ENCODE measurements at places on chromosomes 13 and 19. TPM values are rescaled to one million over a fixed set of nuclear protein-coding genes. Genes with fewer than 3 reads are reported as not detected.

The COMP gene
- not detected for total RNA-seq

The URAD gene
- not detected for total RNA-seq

The FAM98C gene
- total RNA-seq: 11.6 TPM

The TOMM40 gene
- total RNA-seq: 23.4 TPM

The RBM42 gene
- 16.0 TPM for total RNA-seq

The MAB21L1 gene
- total RNA-seq: not detected

The DHRS12 gene
- 3.6 TPM for total RNA-seq

The KIR2DL4 gene
- 0.31 TPM for total RNA-seq

The KCTD15 gene
- 10.3 TPM for total RNA-seq

The SPTBN4 gene
- total RNA-seq: under 0.01 TPM

The KLK15 gene
- not detected for total RNA-seq

The MTMR6 gene
- total RNA-seq: 44.1 TPM

The CD177 gene
- not detected for total RNA-seq

The IFNL1 gene
- total RNA-seq: not detected

The ZNF729 gene
- total RNA-seq: under 0.01 TPM

The JAK3 gene
- 61.1 TPM for total RNA-seq

The OR7A5 gene
- 0.10 TPM for total RNA-seq

The RFPL4AL1 gene
- not detected for total RNA-seq

The INSR gene
- total RNA-seq: 7.5 TPM

The GPC5 gene
- 0.21 TPM for total RNA-seq

The NCAN gene
- total RNA-seq: not detected

The BRD4 gene
- 29.3 TPM for total RNA-seq

The KLK14 gene
- total RNA-seq: 0.10 TPM

The CLDN10 gene
- not detected for total RNA-seq

The CYP2A6 gene
- not detected for total RNA-seq

The PSG1 gene
- total RNA-seq: not detected
